ENCODE measurements at places on chromosomes 7 and 10.
A peak's percentile ranks its signal among the peaks of the same experiment; 100 is the strongest.

DNA sequence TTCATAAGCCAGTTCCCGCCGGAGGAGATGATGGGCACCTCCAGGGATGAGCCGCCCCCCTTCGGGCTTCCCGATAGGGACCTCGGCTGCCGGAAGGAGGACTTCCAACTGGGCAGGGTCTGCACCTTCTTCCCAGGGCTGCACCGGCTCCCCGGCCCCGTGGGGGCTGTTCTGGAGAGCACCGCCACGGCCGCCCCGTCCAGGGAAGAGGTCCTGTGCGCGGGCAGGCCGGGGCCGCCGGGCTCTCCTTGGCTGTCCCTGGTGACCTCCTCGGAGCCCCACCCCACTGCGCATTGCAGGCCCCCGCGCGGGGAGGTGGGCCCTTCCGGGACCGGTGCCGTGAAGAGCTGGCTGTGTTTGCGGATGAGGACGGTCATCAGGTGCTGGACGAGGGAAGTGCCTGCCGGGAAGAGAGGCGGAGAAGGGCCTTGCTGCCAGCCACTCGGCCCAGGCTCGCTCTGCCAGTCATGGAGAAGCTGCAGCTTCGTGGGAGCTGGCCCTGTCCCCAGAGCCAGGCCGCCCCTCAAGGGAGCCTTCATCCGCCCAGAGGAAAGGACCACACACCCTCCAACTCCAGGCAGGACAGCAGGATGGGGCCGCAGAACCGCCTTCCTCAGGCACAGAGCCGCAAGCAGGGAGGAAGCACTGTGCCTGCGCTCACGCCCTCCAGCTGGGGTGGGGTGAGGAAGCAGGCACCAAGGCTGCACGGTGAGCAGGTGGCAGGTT is 144.4 kb downstream of the MAPK8 start:
- DNase-seq = no peak

GRCh38 chr7:36871863-36872262 is 147.6 kb upstream of the AOAH start:
- DNase-seq = no peak

GRCh38 chr7:121157885-121158590 is 169.5 kb downstream of the CPED1 start:
- DNase-seq = no peak

- DNase-seq = peak; percentile 71
These were observed at the start of gene MACC1 for GRCh38 chr7:20217193-20217948. Gene MACC1, minus strand, starts transcription at chr7:20217384. Its CDS starts 55,522 bp downstream, at chr7:20161862.

DNA sequence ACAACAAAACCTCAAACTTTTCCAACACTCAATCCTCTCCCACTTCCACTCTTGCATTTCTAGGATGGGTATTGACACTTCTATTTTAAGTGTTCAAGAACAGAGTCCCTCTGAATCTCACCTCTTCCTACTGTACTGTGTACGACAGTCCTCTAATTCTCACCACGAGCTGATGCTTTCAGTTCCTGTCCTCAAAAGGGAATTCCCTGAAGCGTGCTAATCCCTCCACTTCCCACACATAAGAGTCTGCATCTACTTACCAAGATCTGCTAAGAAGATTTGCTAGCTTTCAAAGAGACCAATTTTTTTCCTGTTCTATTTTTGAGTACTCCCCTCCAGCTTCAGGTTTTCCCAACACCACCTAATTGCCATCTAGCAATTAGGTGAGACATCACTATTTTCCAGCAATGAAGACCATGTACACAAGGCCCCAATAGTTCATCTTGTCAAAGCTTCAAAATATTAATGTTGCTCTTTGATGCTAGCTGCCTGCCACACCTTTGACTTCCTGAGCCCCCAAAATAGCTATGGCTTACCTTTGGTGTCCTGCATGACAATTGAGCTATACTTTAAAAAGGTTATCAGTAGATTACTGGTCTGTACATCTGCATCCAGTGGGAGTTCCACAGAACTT is 54.4 kb downstream of the ARMH3 start:
- DNase-seq = peak; percentile 68

- DNase-seq = no peak
These were observed 155.7 kb upstream of the FGFR2 start for GRCh38 chr10:121753726-121754476.

DNA sequence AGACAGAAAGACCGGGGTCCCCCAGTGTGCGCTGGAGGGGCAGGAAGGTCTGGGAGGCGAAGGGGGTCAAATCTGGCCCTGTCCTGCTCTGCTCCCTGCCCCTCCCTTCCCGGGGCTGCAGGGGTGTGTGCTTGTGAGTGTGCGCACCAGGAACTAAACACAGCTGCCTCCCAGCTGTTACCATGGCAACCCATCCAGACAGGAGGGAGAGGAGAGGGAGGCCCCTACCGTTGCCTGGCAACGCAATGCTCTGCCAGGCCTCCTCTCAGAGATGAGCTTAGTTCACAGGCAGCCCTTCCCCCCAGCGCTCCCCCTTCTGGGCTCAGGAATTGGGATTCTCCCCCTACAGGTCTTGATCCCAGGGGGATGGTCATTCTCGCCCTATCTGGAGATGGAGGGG is 6.1 kb downstream of the NYAP1 start:
- DNase-seq = no peak

- no peak for DNase-seq
These were observed 93.0 kb upstream of the PCGF5 start for GRCh38 chr10:91127341-91128082.

DNA sequence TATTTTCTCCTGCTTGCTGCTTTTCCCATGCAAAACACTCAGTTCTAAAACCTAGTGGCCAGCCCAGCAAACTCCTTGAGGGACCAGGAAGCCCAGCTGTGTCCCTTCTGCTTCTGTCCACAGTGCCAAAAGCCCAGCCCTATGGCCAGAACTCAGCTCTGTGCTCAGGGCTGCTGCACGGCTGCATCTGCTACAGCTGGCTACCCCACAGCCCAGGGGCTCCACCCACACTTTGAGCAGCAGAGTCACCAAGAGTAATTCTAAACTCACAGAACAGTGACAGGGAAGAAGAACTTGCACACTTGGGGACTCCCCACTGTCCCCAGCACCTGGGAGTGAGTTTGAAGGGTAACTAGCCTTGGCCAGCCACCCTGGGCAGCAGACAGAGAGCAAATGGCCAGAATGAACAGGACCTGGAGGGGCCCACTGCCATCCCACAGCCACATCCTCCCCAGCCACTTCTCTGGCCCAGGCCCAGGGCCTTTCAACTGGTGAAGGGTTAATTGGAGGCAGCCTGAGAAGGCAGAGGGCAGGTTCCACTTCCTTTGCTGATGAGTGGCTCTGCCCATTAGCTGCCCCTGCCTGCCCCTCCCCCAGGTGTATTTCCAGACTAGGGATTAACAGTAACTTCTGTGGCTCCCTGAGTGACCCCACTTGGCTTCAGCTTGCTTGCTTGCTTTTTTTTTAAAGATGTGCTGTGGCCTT is 28.1 kb upstream of the TRIM8 start:
- peak; percentile 21 for DNase-seq

GRCh38 chr10:66748217-66748616 is 177.6 kb upstream of the LRRTM3 start:
- no peak for DNase-seq

DNA sequence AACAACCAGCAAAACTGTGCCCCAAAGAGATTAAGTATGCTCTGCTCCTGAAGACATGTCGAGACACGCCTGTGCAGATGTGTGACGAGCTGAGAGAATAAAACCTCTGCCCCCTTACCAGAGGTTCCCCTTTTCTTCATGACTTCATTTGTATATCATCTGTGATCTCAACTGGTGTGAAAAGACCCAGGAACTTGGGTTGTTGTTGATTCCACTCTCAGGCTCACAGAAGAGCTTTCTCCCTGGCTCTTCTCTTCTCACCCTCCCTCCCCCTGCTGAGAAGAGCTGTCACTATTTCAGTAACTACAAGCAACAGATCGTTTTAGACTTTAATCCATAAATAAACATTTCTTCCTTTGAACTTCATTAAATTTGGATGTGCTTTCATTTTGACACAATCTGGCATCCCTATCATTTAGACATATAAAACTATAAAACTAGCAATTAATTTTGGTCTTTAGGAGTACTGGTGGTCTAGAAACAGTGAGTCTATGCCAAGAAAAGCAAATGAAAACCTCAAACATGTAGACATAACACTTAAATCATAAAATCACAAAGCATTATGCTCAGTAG is 179.3 kb upstream of the FZD8 start:
- no peak for DNase-seq

DNA sequence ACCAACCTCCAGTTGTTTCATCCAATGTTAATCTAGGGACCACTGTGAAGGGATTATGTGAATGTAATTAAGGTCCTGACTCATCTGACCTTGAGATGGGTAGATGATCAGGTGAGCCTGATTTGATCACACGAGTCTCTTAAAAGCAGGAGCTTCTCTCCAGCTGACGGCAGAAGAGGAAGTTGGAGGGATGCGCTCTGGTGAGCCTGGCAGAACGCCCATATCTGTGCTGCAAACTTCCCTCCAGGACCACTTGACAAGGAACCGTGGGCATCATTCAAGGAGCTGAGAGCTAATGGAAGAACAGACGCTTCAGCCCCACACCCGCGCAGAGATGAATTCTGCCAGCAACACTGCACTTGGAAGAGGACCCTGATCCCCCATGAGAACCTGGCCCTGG is 642.4 kb downstream of the TNS3 start:
- no peak for DNase-seq

- no peak for DNase-seq
These were observed 1.2 kb upstream of the TMEM273 start for GRCh38 chr10:49189422-49189821.

DNA sequence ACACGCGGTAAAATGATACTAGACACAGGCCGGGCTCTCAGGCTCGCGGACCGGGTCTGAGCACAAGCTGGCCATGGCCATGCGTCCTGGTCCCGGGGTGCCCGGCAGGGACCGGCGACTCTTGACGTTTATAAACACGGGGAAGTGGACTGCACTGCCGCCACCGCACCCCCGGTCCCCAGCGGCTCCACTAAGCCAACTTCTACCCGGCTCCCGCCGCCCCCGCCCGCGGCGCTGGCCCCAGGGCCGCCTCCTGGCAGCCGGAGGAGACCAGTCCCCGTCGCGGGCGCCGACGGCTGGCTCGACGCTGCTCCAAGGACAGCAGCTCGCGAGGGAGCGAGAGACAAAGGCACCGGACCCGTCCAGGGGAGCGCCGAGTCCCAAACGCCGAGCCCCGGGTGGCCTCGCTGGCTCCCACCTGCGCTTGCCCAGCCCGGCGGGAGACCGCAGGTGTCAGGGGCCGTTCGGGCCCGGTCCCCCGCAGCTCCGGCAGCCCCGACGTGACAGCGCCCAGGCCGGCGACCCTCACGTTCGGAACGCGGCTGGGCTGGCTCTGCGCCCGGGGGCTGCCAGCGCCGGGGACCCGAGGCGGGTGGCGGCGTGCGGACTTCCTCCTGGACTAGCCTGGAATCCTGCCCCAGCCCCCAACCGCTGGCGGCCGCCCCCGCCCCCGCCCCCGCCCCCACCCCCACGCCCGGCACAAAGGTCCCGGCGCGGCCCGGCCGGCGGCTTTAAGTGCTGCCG is 517 bp downstream of the ITGB1 start:
- DNase-seq = peak; percentile 35

DNA sequence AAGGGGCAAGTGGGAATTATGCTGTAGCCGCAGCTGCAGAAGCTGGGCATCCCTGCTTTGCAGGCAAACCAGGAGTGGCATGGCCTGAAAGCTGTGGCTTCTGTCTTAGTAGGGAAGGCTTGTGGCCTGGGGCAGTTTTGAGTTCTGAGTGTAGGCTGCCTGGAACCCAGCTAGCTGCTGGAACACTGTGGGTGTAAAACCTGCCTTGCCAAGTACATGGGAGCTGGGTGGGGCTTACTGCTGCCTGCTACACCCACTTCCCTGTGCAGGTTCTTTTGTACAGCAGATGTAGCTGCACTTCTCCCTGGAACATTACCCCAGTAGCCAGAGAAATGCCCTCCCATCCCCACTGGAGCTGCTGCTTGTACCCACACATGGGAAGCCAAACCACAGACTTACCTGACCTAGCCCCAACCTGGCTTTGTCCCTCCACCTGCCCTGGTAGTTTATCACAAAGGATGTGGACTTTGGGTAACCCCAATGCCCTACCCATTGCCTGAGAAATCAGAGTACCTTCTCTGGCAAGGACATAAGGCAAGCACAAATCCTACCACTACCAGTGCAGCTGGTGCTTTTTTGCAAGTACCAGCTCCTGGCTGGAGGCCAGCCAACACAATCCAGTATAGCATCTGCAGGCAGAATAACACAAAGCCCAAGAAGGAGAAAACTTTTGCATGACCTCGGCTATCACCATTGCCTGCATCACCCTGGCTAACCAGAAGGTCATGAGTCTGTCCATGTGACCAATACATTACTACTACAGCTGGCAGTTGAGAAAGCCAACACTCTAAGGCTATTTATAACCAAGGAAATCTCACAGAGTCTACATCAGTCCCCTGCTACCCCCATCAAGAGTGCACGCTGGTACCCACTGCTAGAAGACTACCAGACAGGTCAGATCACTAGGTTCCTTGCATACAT is 26.5 kb upstream of the PPP1R3A start:
- no peak for DNase-seq

DNA sequence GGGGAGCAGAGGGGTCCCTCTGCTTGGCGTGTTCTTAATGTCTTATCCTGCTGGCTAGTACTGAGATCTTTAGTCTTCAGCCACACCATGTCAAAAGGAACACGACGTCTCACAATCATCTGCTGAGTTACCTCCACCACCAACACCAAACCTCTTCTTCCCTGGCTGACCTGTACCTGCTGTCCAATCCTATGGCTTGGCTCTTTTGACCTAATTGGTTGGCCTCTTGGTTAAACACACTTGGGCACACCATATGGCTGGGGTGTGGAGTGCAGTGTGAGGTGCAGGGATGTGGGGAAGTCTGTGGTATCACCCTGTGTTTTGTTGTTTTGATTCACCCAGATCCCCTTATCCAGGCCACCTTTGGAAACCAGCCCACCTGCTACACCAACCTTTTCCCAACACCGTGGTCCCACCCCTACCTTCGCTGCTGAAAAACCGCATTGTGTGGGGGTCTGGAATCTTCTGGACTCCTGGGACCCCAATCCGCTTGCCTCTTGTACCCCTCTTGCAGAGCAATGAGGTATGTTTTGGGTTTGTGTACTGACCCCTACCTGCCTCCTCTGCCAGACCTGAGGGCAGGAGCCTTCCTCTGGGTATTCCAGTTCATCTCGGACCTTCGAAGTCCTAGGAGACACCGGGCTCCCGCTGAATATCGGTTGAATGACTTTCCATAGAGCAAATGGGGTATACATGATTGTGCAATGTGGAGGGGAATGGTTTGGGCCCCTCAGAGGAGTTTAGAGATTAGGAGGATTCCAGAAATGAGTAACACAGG is 2.8 kb upstream of the LBX1 start:
- no peak for DNase-seq

- no peak for DNase-seq
These were observed 17.2 kb downstream of the CEP41 start for GRCh38 chr7:130423501-130424037.

- DNase-seq = no peak
These were observed 190.3 kb downstream of the CHCHD3 start for GRCh38 chr7:132891554-132891953.

- no peak for DNase-seq
These were observed 30.7 kb downstream of the ACSL5 start for GRCh38 chr10:112404617-112405016.

- DNase-seq = no peak
These were observed 756.3 kb downstream of the AUTS2 start for GRCh38 chr7:70354409-70355169.
